ENCODE measurements at places on chromosomes 13 and 19.

DNA sequence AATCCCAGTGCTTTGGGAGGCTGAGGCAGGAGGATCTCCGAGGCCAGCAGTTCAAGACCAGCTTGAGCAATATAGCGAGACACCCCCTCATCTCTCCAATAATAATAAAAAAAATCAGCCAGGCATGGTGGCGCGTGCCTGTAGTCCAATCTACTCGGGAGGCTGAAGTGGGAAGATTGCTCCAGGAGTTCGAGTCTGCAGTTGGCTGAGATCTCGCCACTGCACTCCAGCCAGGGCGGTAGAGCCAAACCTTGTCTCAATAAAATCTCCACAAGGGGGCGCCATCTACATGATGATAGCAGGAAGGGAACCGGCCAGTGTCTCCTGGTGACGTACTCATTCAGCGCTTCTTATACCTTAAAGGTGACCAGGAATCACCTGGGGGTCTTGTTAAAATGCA is 13.6 kb upstream of the C5AR1 start:
- DNase-seq = no peak

GRCh38 chr13:108360139-108360538 is 90.6 kb downstream of the TNFSF13B start:
- no peak for DNase-seq

DNA sequence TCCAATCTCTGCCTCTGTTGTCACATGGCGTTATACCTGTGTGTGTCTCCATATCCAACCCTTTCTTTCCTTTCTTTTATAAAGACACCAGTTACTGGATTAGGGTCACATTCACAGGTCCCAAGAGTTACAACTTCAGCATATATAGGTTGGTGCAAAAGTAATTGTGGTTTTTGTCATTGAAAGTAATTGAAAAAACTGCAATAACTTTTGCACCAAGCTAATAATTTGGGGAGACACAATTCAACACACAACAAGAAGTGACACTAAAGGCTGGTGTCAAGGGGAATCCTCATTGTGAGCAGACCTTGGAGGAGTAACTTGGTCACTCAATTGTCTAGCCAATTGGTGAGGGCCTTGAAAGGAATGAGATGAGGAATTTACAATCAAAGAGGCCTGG is 1366.1 kb downstream of the PCDH9 start:
- DNase-seq = no peak

- peak; percentile 86 for DNase-seq
These were observed 155.0 kb downstream of the POSTN start for GRCh38 chr13:37443538-37443937.

GRCh38 chr19:58544591-58545285 is 874 bp downstream of the TRIM28 start:
- DNase-seq = no peak
